ENCODE measurements at places on chromosomes 1 and 21. TPM values are rescaled to one million over a fixed set of nuclear protein-coding genes. Genes with fewer than 3 reads are reported as not detected.
A peak's percentile ranks its signal among the peaks of the same experiment; 100 is the strongest.

DNA sequence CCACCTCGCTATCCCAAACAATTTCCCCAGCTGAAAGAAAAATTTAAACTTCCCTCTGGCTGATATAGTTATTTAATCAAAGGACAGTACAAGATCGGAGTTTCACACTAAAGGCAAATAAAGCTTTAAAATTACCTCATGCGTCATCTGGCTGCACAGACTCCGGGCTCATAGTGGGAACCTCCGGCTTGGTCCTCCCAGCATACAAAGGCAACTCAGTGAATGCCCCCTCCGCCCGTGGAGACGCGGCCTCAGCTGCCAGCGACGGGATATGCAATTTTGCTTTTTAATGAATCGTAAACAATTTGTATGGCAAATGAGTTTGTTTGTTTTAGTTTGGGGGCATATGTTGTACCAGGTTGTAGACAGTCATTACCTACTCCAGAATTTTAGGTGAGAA is 214.6 kb upstream of the NFIA start:
- no peaks in the 10 kb centered on the region for H3K36me3 ChIP-seq
- peak overlapping the region; percentile 26 for H3K4me3 ChIP-seq
- no peaks in the 10 kb centered on the region for H3K4me1 ChIP-seq
- no peak overlapping the region for H3K27ac ChIP-seq
- no peaks in the 10 kb centered on the region for H3K27me3 ChIP-seq

Gene IRF2BP2
- 181 TPM for total RNA-seq

Gene VPS13D
- 161 TPM for total RNA-seq

Gene NUP210L
- not detected for total RNA-seq

Gene CHI3L1
- 2.0 TPM for total RNA-seq

Gene DDR2
- total RNA-seq = 20.5 TPM
